ENCODE measurements at places on chromosomes 7 and 10. TPM values are rescaled to one million over a fixed set of nuclear protein-coding genes. Genes with fewer than 3 reads are reported as not detected.

Gene ANKIB1
- 93.3 TPM for total RNA-seq

Gene ARMC3
- total RNA-seq = not detected

Gene SEMA3E
- total RNA-seq = 0.38 TPM

Gene FAM171A1
- 15.8 TPM for total RNA-seq

Gene LRGUK
- total RNA-seq = 0.28 TPM

Gene ADAM22
- 0.28 TPM for total RNA-seq

Gene SCIN
- 0.56 TPM for total RNA-seq

Gene GPR22
- not detected for total RNA-seq

Gene GPR37
- not detected for total RNA-seq

Gene SLC26A5
- not detected for total RNA-seq

Data from regular cardiac myocyte (primary cell).